ENCODE measurements at places on chromosomes 12 and 14.

- DNase-seq: no peak
Observed at GRCh38 chr14:85464135-85464895, 65.6 kb upstream of the FLRT2 start.

- DNase-seq: no peak
Observed at GRCh38 chr14:76718306-76719040, 42.8 kb upstream of the VASH1 start.

DNA sequence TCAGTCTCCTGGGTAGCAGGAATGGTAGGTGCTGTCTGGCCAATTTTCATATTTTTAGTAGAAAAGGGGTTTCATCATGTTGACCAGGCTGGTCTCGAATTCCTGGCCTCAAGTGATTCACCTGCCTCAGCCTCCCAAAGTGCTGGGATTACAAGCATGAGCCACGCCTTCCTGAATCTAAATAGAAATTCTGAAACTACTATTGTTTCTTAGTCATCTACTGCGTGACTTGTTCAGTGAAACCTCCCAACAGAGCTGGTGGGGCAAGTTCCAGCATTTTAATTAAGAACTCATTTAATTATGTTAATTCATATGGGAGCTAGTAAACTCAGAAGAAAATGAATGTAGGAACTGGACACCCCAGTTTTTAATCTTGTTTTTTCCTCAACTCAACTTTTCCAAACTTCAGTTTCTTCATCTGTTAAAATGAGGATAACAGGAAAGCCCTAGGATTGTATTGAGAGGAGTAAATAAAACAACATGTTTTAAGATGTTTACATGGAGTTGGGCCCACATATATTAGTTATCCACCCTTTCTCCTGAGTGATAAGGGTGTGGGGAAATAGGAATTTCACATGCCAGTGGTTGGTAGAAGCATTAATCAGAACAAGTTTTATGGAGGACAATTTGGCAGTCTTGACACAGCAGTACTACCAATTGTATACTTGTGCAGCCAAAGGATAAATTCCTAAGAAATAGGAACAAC is 335.8 kb upstream of the E2F7 start:
- no peak for DNase-seq

DNA sequence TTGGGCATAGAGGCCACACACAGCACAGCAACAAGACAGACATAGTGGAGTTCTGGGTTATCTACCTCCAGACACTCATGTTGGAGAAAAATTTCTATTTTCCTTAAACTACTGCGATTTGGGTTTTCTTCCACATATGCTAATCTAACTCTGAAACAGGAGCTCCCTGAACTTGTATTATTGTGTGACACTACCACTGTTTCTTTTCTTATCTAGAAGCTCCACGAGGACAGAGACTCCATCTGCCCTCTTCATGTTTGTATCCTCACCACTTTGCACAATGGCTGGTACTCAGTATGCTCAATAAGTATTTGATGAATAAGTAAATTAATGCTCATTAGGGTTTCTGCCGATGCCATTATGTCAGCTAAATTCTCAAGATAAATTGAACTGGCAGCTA is 218.6 kb downstream of the PAX9 start:
- no peak for DNase-seq

DNA sequence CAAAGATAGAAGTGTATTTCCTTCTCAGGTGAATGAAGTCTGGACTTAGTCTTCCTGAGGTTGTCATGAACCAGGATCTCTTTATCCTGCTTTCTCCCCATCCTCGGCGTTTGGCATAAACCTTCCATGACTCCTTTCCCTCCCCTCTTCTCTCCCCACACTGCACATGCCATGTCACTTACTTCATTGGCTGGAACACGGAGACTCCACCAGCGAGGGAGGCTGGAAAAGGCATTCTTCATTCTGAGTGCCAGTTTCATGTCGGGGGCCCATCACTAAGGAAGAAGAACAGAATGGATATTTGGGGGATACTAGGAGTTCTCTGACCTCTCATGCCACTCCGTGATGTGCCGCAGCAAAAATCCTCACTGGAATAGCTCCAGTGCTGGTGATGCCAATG is 105.6 kb downstream of the VCPKMT start:
- DNase-seq: no peak

- no peak for DNase-seq
Observed at GRCh38 chr14:30995689-30996088, 29.8 kb upstream of the AP4S1 start.

- no peak for DNase-seq
Observed at GRCh38 chr12:59388176-59388575, 207.7 kb upstream of the SLC16A7 start.

DNA sequence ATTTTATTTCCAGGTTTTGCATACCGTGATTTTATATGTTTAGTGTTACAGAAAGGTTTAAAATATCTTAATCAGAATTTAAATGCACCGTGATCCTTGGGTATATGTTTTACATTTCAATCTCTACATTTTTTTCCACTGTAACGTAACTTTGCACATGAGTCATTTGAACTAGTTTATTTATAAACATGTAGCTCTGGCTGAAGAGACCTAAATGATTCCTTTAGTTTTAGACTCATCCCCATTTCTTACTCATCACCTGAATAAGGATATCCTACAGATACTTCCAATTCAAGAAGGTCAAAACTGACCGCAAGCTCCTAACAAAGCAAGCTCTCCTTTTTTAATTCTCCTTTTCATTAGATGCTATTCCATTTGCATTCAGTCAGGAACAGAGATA is 42.7 kb upstream of the SLC6A15 start:
- DNase-seq: no peak

GRCh38 chr12:13000925-13001774 is 1.1 kb upstream of the HEBP1 start:
- no peak for DNase-seq

DNA sequence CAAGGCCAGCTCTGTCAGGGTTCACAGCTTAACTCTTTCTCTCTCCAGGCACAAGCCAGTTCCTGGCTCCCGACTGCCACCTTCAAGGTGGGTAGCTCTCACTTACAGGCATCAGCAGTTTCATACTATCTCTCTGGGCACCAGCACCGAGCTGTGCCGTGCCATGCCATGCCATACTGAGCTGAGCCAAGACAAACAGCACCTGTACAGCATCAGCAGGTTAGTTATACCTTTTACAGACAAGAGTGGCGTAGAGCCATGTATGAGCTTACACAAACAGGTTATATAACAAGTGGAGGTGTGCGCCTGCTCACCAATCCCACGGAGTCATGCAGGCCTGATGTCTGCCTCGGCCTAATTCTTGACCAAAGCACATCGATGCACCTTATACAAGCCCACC is 1098.7 kb downstream of the AACS start:
- no peak for DNase-seq

DNA sequence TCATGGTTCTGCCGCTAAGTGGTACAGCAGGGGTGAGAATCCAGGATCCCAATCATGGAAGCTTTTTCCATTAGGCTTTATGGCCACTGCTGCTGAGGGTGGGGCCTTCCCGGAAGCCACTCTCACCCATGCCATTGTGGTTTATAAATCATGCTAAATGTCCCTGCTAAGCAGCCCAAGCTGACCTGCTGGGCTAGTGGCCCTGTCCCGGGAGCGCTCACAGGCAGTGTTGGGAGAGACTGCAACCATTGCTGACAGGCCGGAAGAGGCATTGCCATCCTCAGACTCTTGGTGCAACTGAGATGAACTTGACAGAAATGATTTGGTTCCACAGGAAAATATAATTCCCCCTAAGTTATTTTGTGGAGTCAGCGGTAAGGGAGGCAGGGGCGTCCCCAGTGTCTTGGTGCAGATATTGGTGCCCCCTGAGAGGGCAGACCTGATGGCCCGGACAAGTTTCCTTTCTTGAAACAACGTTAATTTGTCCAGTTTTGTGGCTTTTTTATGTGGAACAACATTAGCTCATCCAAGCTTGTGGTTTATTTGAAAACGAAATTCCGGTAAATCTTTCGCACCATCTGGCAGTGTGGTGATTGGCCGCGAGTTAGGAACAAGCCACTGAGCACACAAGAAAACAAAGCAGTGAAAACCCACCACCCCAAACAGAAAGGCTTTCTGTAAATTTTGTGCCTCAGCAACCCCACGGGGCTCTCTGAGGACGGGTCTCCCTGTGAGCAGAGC is 82.3 kb downstream of the SSPN start:
- peak; percentile 45 for DNase-seq

DNA sequence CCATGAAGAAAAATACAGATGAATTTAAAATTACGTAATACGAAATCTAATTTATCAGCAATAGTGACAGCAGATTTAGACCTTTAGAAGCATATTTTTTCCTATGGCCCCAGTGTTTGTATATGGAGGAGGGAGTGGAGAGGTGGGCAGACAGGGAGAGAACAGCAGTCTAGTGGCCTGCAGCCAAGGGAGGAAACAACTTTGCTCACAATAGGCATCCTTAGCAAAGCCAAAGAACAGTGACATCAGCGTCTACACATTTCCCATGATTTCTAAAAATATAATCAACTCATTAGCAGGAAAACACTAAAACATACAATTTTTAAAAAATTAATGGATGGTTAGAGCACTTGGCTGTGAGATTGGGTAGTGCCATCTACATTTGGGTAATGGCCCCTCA is 622.6 kb upstream of the ATP2B1 start:
- DNase-seq: no peak

DNA sequence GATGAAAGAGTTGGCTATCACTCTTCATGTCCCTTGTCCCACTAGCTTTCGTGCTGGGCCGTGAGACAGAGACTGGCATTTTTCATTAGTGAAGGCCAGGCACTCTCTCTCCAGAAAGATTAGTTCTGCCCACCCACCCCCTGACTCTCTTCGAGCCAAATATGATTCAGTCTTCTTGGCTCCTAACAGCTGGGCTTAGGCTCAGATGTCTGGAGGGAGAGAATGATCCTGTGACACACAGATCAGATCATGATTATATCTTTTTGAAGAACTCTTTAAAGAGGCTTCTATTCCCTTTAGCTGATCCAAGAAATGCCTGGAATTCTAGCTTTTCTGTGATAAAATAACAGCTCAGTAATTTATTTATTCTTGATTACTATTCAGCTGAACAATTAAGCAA is 5.2 kb upstream of the GNG2 start:
- DNase-seq: no peak

DNA sequence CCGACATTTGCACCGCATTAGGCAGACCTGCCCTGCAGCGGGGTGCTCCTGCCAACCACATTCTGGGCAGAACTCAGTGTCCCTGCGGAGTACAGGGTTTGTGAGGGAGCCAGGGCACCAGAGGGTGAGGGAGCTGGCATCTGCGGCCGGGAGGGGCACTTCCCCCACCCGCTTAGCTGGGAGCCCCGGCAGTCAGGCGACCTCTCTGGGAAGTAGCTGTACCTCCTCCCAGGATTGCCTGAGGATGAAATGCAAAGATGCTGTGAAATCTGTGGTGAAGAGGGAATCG is 58.6 kb downstream of the ANKRD9 start:
- no peak for DNase-seq

GRCh38 chr12:125053821-125054220 is 11.4 kb upstream of the AACS start:
- DNase-seq: no peak

- DNase-seq: no peak
Observed at GRCh38 chr14:105177082-105177481, 4.0 kb downstream of the NUDT14 start.

GRCh38 chr12:109883461-109883860 is 3.1 kb upstream of the GLTP start:
- DNase-seq: no peak

GRCh38 chr12:94889445-94890210 is 113.9 kb downstream of the NDUFA12 start:
- DNase-seq: no peak

DNA sequence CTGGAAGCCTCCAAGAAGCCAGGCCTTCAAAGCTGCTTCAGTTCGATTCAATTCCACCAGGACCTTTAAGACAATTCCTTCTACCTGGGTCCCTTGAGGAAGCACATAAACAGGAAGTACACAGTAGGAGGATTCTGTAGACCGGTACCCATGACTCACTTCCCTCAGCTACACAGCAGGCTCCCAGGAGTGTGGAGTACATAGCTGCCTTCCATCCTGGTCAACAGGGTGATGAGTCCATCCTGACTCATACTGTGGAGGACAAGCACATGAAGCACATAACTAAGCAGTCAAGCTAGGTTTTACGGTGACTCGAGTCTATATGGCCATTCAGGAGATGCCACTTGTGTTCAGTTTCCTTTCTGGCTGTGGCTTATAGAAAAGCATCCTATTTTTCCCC is 197.6 kb upstream of the RBM19 start:
- peak; percentile 81 for DNase-seq

GRCh38 chr12:124763594-124763979 is 100.1 kb downstream of the SCARB1 start:
- DNase-seq: no peak

DNA sequence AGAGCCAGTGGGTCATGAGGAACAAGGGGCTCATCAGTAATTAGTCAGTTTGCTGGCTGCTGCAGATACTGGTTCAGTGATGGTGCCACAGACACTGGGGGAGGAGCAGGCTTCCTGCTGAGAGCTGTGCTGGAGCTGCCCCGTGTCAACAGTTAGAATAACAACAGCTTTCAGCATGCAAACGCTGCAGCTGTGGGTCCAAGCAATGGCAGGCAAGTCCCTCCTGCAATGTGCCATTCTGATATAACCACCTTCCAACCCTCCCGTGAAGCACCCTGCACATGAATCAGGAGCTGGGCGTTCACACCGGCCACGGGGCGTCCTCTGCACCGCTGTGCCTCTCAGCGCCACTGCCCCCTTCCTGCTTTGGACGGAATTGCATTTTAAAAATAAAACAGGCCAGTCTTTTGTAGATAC is 258.4 kb upstream of the SFSWAP start:
- no peak for DNase-seq

DNA sequence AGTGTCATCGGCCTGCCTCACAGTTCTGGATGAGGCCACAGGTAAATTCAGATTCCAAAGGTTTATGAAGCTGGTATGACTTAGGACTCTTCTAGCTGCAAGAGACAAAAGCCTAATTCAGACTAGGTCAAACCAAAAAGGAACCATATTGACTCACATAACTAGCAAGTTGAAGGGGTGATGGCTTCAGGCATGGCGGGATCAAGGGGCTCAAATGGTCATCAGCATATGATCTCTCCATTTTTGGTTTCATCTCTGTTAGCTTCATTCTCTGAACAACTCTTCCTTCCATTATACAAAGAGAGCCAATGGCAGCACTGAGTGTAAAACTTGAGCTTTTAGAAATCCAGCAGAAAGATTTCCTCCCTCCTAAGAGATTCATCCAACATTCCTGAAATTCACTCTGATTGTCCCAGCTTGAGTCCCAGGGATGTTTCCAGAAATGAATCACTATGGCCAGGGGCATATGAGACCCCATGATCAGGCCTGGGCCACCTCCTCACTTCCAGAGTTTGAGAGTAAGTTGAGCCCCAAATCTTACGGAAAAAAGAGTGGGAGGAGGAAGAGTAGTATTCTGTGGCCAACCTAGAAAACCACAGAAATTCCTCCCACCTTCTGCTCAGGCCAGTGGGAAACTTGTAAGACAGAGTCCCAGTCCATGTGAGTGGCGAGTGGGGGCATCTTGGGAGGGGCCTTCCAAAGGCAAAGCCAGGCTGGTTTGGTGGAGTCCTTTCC is 2.0 kb upstream of the MAP1LC3B2 start:
- peak; percentile 50 for DNase-seq

DNA sequence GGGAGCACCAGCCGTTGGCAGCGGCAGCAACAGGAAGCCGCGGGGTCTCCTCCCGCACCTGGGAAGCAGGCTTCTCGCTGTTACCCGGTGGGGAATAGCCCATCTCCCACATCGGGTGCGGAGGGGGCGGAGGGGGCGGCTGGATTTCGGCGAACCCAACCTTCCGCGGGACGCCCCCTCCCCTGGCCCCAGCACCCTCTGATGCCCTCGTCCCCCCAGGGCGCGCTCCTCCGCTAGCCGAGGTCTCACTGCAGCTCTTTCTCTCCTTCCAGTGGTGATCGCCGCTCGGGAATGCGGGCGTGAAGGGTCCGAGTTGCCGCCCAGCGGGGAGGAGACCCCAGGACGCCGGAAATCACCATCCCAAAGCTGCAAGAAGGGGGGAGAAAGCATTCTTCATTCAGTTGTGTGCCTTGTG is 303 bp downstream of the SAMD4A start:
- DNase-seq: no peak

Data from RCC 7860 (cell line).